ENCODE measurements at places on chromosomes 7 and 10.
A peak's percentile ranks its signal among the peaks of the same experiment; 100 is the strongest.

GRCh38 chr7:100583132-100584053, 2.5 kb downstream of the LRCH4 start:
- no peak for DNase-seq

DNA sequence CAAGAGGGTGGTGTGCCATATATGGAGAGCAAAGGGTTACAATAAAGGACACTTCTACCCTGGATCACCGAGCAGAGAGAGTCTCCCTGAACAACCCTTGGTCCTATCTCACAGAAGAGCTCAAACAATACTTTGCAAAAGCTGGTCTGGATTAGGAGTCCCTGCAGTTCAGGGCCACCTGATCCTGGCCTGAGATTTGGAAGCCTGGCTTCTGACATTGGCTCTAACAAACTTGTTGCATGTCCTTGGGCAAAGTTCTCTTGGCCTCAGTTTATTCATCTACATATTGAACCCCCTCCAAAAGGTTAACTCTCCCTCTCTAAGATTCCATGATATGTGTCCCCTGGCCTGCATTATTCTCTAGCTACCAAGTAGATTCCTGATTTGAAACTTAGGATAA, 1.7 kb downstream of the RBP4 start:
- DNase-seq, result no peak

- DNase-seq, result no peak
These were observed 61.6 kb downstream of the GRK5 start for GRCh38 chr10:119268871-119269506.

DNA sequence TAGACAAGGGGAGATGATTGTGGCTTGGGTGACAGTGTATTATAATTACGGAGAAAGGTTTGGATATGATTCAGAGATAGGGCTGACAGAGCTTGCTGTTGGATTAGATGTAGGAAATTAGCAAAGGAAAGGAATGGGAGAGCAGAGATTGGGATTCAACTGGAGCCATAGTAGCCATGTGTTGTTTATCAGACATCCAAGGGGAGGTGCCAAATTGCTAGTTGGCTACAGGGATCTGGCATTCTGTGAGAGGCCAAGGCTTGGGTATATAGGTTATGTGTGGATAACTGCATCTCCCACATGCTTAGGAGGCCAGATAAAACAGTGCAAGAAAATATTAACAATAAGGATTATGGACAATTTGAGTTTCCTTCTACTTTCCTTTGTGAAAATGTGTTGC, 34.9 kb downstream of the CSGALNACT2 start:
- DNase-seq, result no peak

GRCh38 chr10:115092555-115093285, 445 bp upstream of the ATRNL1 start:
- DNase-seq, result peak; percentile 20

DNA sequence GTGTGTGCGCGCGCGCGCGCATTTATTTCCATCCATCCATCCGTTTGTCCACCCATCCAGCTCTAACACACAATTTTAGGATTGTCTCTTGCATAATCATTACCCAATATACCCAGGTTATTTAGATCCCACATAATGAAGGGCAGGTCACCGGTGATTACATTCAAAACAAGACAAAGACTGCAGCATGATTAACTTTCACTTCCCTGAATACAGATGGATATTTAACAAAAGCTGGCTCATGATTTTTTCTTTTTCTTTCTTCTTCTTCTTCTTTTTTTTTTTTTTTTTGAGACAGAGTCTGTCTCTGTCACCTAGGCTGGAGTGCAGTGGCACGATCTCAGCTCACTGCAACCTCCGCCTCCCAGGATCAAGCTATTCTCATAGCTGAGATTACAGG, 86.2 kb downstream of the SH3PXD2A start:
- no peak for DNase-seq

- DNase-seq, result no peak
These were observed 187.0 kb upstream of the GHITM start for GRCh38 chr10:83952314-83952713.
